ENCODE measurements at places on chromosomes 1 and 21.

GRCh38 chr1:99497690-99498089 lies 148.2 kb upstream of the PALMD start:
- DNase-seq: no peak

DNA sequence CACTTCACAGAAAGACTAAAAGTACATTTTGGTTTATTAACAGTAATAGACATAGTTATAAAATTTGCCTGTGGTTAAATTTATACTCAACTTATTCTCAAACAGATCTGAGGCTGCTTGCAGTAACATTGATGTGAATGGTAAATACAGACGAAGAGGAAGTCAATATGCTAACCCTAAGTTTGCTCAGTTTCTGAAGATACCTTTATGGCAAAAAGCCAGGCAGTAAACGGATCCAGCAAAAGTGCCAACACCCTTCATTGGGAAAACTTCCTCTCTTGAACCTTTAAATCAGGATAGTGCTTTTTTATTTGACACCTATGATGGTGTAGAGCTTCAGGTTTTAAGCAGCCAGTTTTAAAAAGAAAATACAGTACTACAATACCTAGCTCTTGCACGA lies 16.6 kb upstream of the CCDC181 start:
- no peak for DNase-seq

- DNase-seq: no peak
Observed at GRCh38 chr21:44820851-44821250, 3.0 kb upstream of the SUMO3 start.

DNA sequence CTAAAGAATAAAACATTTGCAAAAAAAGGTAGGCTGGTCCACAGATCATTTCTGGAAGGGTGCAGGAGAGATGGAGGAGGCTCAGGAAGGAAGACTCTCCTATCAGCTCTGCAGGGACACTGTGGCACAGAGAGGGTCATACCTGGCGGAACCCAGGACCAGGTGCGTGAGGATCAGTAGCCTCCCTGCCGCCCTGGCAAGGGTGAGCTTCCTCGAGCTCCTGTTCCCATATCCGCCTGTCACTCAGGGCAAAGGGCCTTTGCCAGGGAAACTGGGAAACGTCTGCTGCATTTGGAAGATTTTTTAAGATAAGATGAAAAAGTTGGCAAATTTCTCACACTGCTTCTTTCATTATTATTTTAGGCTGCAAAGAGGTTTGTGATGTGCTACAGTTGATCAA lies 112.1 kb upstream of the TIAM1 start:
- no peak for DNase-seq

DNA sequence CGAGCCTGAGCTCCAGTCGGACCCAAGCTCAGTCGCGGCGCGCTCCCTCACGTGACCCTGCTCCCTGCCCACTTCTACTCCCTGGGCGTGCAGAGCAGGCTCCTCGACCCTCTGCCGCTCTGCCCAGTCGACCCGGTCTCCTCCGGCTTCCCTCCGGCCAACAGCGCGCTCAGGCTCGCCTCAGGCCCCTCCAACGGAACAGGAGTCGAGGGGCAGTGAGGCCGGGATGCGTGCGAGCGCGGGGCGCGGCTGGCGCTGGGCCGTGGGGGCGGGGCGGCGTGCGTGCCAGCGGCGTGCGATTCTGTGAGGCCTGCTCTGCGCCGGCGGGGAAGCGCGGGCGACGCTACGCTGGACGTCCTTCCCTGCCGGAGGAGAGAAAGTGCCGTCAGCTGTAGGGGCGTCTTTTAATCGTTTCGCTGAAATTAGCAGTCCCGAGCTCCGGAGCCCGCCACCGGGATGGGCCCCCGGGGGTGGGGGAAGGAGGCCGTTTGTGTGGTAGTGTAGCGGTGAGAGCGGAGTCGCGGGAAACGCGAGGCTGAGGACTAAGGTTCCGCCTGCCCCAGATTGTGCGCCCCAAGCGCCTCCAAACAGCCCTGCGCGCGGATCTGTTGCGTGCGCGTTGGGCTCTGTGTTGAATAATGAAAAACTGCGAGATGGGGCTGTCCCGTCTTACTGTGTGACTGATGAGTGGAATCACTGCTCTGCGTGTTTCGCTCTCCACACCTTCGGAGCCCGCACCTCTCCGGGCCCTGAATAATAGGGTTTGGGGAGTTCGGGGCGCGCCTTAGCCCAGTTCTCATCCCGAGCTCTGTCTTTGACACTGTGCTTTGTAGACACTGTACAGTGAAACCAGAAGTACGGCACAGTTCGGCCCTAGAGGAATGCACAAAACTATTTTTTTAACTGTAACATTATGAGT lies at the start of gene ACBD6:
ACBD6 (minus strand) TSS at position 217 of the 919 bp plus-strand sequence. CDS start 311 bp downstream, outside the sequence.
- DNase-seq: peak; percentile 86

DNA sequence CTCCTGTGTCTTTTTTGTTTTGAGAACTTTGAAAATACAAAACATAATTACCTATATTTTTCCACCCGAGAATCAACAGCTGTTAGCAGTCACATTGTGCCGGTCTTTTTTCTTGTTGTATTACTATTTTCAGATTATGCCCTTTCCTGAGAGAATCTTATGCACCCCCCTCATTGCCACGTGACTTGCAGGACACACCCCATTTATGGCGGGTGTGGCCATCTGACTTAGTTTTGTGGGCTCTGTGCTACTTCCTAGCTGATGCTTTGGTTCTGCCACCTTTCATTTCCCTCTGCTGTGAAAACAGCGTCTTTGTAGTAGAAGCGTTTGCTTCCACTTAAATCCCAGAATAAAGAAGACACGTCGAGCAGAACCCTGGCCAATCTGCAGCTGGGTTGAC lies 82.8 kb upstream of the SOX13 start:
- no peak for DNase-seq

- no peak for DNase-seq
Observed at GRCh38 chr1:209116705-209117104, 466.8 kb upstream of the CAMK1G start.

- DNase-seq: no peak
Observed at GRCh38 chr1:79592707-79593106, 586.2 kb upstream of the ADGRL4 start.

DNA sequence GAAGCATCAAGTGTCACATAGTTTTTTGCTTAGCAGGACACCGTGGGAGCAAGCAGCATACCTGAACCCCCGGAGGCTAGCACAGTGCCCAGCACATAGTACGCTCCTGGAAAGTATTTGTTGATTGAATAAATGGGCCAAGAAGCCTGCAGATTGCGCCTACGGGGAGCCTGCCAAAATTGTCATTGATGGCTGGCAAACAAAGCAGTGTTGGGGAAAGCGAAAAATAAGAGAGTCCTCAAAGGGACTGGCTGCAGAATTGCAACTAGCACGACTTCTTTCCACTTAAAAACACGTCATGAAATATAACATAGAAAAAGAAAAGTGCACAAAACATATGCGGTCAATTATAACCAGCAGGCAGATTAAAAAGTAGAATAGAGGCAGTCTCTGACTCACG lies 125.2 kb upstream of the GALNT2 start:
- no peak for DNase-seq

DNA sequence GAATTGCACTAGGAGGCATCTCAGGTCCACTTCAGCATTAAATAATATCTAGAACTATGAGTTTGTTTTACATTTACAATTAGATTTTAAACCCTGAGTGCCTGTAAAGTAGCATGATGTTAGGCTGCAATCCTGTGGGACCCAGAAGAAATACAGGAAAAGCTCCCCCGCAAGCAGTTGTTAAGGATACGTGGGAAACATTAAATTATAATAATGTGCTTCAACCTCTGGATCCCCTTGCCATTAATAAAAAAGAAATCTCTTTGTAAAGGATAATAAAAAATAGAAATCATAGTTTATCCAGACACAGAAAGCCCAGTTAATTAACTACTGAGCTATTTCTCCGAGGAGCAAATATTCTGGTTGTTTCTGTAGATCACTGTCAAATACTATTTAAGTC lies 106.0 kb downstream of the PCNX2 start:
- DNase-seq: no peak

GRCh38 chr1:209769171-209769904 lies 13.5 kb downstream of the TRAF3IP3 start:
- peak; percentile 81 for DNase-seq

DNA sequence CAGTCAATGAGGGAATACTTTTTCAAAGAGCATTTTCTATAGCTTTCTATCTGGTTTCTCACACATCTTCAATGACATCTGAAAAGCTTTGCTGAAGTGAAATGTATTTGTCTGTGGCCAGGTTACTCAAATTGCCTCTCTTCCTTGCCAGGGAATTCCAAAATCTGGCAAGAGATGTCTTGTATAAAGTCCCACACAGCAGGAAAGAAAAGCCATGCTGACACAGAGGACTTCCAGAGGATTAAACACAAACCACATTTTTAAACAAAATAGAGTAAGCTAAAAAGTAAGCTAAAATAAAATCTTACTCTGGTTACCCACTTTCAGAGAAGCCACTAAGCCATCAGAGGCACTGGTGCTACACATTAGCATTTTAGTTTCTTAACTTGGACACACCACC lies 93.1 kb upstream of the BCAR3 start:
- DNase-seq: no peak

DNA sequence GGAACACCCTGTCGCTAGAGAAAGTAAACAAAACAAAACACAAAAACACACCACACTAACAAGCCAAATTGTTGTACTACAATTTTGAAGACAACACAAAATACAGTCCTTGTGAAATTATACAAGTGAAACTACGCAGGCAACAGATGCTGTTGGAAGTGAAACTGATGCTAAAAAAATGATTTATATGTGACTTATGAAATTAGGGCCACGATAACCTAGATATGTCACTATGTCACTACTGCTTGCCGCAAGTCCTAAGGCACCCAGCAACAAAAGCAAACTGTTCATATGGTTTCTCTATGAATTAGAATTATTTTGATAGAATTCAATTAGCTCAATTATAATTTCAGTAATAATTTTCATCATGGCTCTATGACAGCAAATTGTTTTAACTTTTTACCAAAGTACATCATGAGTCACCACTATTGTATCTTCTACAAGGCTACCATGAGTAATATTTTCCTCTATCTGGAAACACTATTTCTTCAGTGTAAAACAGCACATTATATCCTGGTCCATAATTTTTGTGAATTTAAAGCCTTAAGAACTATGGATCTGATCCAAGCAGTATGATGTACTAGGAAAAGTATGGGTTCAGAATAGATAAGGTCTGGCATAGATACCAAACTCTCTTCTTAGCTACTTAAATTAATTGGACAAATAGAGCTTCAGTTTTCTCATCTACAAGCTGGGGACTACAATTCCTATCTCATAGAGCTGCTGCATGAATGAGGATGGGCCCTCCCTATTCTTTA lies 216.3 kb downstream of the COL11A1 start:
- DNase-seq: no peak

DNA sequence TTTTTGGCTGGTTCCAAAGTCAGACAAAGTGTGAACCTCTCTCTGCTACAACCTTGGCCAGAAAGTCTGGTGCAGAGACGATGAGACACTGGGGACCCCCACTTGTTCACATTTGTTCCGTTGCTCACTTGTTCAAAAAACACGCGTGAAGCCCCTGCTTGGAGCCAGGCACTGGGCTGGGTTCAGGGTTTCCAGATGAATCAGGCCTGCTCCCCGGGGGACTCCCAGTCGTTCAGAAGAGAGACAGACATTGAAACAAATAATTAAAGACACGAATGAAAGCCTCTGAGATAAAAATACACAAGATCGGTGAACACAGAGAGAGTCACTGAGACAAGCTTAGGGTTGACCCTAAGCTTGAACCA lies 101.5 kb upstream of the RUNX3 start:
- no peak for DNase-seq

DNA sequence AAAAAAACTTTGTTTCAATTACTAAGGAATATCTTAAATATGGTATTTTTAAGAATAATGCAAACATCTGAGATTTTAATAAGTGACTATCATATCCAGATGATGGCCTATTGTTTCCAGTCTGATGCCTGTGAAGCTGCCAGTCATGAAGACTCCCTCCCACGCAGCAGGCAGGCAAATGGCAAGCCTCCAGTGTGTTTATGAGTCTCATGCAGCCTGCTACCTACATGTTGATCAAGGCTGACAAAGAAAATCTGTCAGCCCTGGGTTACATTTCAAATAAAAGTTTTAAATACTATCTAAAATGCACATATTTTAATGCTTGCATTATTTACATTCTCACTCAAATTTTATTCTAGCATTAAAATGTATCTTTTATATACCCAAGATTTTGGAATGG lies 137.6 kb upstream of the RNPC3 start:
- DNase-seq: no peak

- no peak for DNase-seq
Observed at GRCh38 chr1:170671629-170671963, 7.7 kb downstream of the PRRX1 start.

DNA sequence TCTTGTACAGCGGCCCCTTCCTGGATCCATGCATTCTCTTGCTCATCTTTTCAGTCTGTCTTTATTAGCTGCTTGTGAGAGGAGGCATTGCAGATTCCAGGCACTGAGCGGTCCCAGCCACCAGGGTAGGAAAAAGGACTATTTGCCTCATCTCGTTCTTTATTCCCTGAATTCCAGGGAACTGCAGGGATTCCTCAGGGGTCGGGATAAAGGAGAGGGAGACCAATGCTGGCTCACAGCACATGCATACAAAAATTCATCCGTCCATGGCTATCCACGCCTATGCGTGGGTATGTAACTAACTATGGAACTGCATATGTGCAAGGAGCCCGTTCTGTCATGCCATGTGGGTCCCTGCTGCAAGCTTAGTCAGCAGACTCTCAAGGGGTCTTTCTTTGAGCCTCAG lies 879 bp upstream of the PLPPR5 start:
- DNase-seq: no peak

DNA sequence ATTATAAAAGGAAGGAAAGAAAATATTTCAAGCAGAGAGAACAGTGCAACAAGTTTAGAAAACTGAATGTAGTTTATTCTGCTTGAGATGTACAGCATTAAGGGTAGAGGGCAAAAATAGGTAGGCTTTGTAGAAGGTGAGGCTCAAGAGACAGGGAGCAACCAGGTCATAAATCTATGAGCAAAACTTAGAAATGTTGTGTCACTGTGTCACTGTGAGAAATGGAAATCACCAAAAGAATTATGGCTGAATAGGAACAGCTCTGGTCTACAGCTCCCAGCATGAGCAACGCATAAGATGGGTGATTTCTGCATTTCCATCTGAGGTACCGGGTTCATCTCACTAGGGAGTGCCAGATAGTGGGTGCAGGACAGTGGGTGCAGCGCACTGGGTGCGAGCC lies 53.6 kb downstream of the TNFSF4 start:
- DNase-seq: no peak

GRCh38 chr1:76625886-76626678 lies 241.2 kb upstream of the ST6GALNAC5 start:
- no peak for DNase-seq

GRCh38 chr1:173549813-173550212 lies 53.1 kb downstream of the SLC9C2 start:
- DNase-seq: no peak

- no peak for DNase-seq
Observed at GRCh38 chr1:198287916-198288315, 131.1 kb downstream of the NEK7 start.

- DNase-seq: no peak
Observed at GRCh38 chr1:66778266-66778665, 22.8 kb downstream of the INSL5 start.

- no peak for DNase-seq
Observed at GRCh38 chr1:97943354-97943753, 22.5 kb upstream of the DPYD start.

DNA sequence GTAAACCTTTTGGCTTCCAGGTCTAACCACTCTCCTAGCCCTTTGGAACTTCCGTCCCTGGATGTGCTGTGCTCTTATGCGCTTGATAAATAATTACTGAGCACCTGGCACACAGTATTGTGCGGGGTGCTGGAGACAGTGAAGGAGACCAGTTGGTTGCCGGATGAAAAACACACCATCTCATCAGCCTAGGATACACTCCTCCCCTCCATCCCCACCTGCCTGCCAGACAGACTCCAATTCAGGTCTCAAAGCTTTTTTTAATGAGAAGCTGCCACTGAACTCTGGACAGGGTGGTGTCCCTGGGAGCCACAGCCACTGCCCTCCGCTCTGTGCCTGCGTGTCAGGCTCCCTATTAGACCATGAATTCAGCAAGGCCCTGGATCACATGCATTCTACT lies 9.2 kb downstream of the GNB1 start:
- DNase-seq: no peak
